ENCODE measurements at places on chromosomes 4 and X.

- peak; percentile 83 for DNase-seq
Observed at GRCh38 chr4:104490096-104490769, 4.5 kb downstream of the CXXC4 start.

DNA sequence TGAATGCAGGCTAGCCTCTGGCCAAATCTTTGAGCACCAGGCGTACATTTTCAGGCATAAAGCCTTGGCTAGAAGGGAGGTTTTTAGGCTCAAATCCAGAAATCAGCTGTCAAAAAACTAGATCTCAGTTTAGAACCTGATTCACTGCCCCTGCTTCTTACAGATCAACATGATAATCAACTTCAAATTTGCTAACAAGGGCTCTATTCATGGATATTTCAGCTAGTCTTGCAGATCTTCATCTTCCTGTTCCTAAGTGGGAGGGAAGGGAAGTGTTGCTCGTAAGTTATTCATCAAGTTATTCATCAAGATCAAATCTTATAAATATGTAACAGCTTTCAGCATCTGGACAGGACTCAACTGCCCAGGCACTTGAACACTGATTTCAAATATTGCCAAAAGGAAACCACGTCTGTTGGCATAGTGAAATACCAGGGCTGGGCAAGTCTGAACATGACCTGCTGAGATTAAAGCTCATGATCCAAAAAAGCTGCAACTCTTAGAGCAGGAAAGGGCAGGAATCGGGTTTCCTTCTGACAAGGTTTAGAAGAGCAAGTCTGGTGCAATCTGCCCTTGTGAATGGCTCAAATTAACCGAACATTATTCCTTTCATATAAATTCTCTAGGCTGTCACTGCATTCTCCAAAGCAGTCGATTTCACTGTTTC is 200.3 kb downstream of the PDGFC start:
- no peak for DNase-seq

GRCh38 chr4:128349921-128350320 is 62.3 kb upstream of the PGRMC2 start:
- no peak for DNase-seq

DNA sequence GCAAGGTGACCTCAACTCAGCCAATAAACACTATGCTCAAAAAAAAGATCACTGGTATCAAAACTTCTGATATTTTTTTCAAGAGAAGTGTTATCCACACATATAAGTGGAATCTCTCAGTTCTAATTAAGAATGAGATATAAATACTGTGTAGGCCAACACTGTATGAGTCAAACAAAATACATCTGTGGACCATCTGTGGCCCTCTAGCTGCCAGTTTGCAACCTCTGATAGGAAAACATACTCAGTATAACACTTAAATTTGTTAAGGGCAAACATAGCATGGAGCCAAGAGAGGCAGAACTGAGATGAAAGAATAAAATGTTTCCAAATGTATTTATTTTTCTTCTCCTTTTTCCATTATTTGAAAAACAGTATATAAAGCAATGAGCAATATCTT is 377.3 kb downstream of the ARAP2 start:
- no peak for DNase-seq

DNA sequence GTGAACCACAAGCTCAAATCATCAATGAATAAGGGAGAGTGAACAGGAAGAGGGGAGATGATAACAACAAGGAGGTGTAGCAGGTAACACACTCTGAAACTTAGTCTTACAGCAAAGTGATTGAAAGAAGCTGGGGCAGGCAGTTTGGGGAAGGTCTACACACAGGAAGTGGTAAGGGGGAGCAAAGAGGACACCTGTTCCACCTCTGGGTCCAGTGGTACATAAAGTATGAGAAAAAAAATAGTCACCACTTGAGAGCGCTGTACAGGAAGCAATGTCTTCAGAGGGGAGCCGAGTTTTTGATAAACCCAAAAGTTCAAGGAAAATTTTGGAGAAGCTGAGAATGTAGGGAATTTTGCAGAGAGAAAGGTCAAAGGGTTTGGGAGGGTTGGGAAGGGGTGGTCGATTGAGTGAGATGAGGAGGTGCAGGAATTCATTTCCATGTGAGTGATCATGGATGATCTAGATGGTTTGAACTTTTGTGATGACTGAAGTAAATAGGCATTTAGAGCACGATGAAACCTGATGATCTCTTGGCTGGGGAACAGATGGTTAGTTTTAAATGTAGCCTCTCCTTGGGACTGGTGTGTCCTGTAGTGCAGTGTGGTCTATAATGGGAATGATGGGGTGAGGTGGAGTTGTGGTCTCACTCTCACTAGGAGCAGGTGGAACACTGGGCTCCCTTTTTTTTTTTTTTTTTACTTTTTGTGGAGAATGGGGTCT is 142.0 kb downstream of the RBMX2 start:
- no peak for DNase-seq

GRCh38 chr4:137648531-137648930 is 116.2 kb upstream of the PCDH18 start:
- DNase-seq = no peak

DNA sequence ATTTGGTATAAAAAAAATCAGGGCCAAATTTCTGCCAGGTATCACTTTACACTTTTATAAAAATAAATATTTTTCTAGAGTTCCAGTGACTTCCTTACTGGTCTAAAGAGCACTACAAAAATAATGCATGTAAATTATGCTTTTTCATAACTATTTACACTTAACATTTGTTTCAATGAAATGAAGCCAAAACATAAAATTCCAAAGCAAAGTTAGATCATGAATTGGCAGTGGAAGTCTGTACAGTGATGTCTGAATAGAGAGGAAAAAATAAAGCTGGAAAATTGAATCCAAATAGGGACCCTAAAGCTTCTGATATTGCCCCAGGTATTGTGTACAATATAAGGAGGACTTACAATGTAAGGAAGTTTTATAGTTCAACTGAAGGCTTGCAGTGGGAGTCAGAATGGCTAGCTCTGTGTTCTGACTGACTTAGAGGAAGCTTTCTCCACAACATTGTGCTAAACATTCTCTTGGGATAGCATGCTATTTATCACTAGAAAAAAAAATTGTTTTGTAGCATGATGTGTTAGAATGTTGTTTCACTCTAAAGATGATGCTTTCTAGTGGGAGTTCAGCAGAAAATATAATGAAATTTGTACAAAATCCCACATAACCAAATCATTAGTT is 288.2 kb upstream of the UGT8 start:
- DNase-seq = no peak
